Stimulated activated CD8-positive, alpha-beta memory T cell treated with anti-CD3 and anti-CD28 coated beads, Interleukin-4, amount 100 ng/mL, for 4 hours (primary cell): ENCODE measurements at places on chromosomes 5 and 9.

DNA sequence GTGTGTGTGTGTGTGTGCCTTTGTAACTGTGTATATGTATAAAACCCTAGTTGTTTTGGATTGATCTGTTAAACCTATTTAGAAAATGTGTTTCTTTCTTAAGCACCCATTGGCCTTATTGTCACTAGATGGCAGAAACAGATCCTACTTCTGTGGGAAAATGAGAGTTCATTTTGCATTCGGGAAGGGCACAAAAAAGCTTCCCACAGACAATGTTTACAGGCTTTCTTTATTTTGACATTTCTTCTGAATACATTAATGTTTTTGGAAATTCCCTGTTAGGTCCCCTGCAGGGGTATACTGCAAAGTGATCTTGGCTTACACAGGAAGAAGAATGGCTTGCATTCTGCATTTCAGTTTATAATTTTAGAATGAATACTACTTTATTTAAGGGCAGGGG, 481.8 kb upstream of the ARRDC3 start:
- DNase-seq = no peak

GRCh38 chr5:36066540-36067210, at the start of gene UGT3A2:
TSS of gene UGT3A2 (minus strand) at chr5:36066882. CDS start at chr5:36066789, 93 bp downstream.
- DNase-seq = no peak

DNA sequence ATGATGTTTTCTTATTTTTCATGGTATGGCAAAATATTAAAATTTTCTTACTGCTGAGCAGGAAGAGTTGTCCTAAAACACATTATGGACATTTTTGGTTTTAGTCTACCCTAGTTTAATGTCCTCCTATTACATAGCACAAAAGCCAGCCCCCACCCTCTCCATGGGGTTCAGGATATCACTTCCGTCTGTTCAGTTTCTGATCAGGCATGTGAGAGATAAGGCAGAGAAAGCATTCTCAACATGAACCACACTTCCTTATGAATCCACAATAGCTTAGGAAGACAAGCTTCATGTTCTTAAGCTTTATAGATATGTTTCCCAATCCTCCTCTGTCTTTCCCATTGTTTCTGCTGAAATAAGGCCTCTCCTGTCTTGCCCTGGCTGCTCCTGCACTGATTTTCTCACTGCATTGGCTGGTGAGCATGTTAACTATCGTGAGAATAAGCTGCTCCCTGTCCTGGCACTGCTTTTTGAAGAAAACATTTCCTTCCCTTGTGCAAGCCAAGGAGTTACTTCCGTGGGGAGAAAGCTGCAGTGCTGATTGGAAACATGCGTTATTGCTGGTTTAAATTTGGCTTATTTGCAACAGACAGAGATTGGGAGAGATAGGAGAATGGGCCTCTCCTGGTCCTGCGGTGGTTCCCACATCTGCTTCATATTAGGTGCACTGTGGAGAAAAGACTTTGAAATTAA, 260.3 kb upstream of the RPS23 start:
- no peak for DNase-seq

DNA sequence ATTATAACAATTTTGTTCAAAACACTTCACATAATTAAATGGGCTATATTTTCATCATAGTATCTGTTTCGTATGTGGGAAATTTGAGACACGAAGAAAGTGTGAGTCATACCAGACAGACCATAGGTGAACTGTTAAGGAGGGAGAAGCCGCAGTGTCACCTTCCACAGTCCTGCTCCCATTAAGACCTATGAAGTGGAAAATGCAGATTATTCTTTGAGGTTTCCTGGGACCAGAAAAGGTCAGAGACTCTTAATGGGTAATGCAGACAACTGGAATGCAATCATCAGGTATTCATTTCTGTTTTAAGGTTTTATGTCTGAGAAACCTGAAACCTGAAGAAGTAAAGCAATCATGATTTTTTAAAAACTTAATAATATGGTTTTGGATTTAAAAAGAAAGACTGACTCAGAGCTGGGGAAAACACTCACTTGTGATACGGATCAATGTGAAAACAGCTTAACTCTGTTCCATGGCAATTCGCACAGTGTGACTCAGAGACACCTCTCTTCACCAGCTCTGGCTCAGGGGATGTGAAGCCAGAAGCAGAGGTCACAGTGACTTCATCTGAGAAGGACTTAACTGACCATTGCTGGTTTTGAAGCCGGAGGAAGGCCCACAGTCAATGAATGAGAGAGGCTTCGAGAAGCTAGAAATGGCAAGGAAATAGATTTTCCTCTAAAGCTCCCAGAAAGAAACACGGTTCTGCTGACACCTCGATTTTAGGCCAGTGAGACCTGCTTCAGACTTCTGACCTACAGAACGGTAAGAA, 17.2 kb upstream of the GCNT1 start:
- DNase-seq = no peak

DNA sequence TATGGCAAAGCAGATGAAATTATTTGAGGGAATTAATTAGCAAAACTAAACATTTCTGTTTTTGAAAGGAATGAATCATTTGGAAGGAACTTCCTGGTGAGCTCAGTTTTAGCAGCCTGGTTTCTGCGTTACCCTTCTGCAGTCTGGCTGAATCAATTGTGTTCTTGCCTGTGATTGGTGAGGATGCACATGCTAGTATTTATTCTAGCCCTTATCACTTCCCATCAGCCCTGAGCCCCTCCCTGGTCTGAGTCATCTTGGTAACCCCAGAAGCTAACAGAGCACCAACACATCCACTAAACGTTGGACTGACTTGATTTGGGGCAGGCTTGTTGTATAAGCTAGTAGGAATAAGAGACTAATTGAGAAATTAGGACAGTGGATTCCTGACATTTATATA, 6.6 kb downstream of the TJP2 start:
- no peak for DNase-seq

- DNase-seq = no peak
Observed at GRCh38 chr9:130328349-130328801, 62.8 kb downstream of the HMCN2 start.

DNA sequence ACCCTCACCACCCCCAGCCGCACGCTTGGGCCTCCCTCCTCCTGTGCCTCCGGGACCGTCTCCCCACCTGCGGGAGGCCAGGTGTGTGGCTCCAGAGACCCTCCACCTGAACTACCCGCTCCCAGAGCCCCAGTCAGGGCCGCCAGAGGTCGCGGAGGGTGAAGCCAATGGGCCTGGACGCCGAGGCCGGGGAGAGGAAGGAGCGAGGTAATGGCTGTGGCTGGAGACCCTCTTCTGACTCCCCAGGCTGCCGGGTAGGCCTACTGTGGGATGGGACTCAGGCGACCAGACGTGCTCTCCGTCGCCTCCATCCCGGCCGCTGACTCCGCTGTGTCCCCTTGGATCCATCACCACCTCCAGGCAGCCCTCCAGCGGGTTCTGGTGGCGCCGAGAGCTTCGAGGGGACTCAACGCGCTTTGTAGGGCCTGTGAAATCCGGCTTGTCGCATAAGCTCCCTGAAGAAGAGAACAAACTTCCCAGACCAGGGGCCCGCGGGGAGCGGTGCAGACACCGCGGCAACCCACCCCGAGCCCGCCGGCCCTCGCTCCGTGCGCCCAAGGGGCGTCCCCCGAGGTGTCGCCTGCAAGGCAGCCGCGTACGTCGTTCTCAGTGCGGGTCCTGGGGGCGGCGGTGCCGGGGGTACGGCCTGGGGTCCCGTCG, 12.6 kb downstream of the IRX2 start:
- no peak for DNase-seq

DNA sequence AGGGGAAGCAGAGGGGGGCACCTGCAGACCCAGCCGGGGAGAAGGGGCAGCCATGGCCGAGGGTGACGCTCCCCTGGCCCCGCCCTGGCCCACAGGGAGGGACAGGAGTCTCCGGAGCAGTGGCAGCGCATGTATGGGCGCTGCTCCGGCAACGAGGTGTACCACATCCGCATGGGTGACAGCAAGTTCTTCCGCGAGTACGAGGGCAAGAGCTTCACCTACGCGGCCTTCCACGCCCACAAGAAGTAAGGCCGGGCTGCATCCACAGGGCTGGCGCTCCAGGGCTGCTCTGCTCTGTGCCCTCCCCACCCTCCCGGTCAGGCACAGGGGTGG, 68.2 kb downstream of the KCNT1 start:
- DNase-seq = no peak
